ENCODE measurements at places on chromosomes 4 and X. TPM values are rescaled to one million over a fixed set of nuclear protein-coding genes. Genes with fewer than 3 reads are reported as not detected.

TCP11X2 gene
- not detected for total RNA-seq

IL1RAPL1 gene
- total RNA-seq = 15.2 TPM

SASH3 gene
- not detected for total RNA-seq

RWDD4 gene
- 14.8 TPM for total RNA-seq

CD38 gene
- not detected for total RNA-seq

THAP6 gene
- 29.2 TPM for total RNA-seq

MAGT1 gene
- 47.3 TPM for total RNA-seq

BCORL1 gene
- 28.9 TPM for total RNA-seq

USP17L28 gene
- not detected for total RNA-seq

RNF4 gene
- total RNA-seq = 63.8 TPM

PRSS12 gene
- 43.5 TPM for total RNA-seq

- DNase-seq = no peak
These were observed 290.7 kb upstream of the FAM241A start for GRCh38 chr4:111854494-111855087.

DNA sequence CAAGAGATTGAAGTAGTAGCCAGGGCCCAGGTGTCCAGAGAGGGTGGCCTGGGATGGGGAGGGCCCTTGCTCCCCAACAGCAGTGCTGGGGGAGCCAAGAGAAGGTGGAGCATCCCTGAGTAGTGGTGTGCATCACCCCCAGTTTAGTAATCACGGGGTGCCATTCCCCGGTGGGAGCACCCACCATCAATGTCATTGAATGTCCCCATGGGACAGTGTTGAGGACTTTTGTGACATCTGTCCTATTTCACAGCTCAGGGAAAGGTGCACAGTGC lies 4.4 kb upstream of the CPZ start:
- DNase-seq = no peak

- no peak for DNase-seq
These were observed 29.1 kb upstream of the MMAA start for GRCh38 chr4:145589916-145590702.

GRCh38 chr4:82696117-82696860 lies 102.3 kb downstream of the SCD5 start:
- DNase-seq = no peak

DNA sequence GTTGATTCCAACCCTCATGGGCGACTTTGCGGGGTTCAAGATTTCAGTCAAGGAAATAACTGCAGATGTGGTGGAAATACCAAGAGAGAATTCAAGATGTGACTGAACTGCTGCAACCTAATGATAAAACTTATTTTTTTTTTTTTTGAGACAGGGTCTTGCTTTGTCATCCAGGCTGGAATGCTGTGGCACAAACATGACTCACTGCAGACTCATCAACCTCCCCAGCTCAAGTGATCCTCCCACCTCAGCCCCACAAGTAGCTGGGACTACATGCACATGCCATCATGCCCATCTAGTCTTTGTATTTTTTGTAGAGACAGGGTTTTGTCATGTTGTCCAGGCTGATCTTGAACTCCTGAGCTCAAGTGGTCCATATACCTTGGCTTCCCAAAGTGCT lies 19.5 kb upstream of the WDFY3 start:
- DNase-seq = no peak

DNA sequence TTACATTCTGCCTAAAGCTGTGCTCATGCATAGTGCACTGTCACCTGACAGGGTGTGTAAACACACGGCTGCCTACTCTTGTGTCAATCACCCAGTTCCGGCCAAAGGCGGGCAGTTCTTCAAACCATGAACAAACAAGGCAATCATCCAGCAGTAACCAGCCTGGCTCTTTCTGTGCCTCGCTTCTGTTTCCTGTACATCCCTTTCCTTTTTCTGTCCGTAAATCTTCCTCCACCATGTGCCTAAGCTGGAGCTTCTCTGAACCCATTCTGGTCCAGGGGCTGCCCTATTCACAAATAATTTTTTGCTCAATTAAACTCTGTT lies 60.8 kb upstream of the CBR4 start:
- DNase-seq = no peak

DNA sequence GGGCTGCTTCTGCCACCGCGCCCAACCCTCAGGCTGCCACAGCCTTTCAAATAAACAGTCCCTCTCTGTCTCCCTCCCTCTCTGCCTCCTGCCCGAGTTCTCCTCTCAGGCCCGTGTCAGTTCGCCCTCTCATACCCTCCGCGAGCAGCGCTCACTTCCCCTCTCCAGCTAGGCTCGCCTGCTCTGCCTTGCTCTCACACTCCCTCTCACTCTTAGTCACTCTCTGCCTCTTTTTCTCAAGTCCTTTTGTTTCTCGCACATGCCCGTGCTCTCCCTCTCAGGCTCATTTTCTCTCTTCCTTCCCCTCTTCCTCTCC lies 3.2 kb downstream of the EFNB1 start:
- peak; percentile 23 for DNase-seq

DNA sequence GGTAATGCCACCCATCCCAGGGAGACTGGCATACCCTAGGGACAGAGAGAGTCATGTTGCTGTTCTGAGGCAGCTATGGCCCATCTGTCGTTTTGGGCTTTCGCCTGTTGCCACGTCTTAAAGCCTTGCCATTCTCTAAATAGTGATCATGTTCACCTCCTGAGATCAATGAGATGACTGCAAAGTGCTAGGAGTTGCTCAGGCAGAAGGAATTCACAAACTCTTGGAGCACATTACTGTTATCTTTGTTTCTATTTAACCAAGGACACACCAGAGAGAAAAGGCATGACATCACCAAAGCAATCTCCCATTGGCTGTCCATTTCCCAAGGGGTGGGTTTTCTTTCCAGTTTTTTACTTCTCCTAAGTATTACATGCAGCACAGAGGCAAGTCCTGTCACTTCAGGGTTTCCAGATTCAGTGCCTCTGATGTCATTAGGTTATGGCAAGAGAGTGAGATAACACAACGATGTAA lies 37.1 kb upstream of the SETD7 start:
- no peak for DNase-seq

DNA sequence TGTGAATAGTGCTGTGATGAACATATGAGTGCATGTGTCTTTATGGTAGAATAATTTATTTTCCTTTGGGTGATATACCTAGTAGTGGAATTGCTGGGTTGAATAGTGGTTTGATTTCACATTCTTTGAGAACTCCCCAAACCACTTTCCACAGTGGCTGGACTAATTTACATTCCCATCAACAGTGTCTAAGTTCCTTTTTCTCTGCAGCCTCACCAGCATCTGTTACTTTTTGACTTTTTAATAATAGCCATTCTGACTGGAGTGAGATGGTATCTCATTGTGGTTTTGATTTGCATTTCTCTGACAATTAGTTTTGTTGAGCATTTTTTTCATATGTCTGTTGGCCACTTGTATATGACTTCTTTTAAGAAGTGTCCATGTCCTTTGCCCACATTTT lies 29.1 kb downstream of the JADE3 start:
- DNase-seq = no peak

DNA sequence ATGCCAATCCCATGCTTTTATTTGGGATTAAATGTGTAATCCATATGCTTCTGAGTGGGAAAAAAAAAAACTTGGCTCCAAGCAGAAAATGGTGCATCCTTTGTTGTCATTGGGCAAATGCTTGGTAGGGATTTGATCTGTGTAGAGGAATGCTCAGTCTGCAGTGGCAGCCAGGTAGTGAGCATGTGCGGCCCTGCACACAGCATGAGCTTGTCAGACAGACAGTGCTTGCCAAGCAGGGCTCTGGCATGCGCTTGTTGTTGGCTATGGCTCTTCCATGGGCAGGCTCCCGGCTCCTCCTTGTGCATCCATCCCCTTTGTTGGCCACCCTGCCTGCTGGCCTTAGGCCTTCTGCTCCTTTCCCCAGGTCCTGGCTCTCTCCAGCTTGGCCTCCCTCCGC lies 130.3 kb downstream of the GPR143 start:
- no peak for DNase-seq

DNA sequence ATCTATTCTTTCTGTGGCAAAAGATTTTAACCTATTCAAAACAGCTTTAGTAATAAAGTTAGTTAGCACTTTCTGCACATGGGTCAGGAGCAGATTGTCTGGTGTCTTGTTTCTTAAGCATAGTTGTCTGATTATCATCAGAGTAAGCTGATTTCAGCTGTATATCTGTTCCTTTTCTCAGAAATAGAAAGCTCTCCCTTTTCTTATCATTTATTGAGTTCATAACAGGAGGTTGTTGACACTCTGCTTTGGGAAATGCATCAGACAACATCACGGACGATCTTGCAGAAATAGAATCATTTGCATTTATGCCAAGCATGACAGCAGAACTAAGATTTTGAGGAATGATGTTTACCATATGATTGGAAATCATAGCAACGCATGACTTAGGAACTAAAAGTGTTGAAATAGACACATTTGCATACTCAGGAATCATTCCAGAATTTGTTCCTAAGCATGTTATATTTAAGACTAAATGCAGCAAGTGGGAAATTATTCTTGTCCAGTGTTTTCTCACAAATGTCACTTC lies 66.7 kb downstream of the RBMX2 start:
- no peak for DNase-seq

- DNase-seq = no peak
These were observed 10.3 kb downstream of the HADH start for GRCh38 chr4:107999932-108000539.

GRCh38 chr4:41427306-41427882 lies 110.6 kb upstream of the LIMCH1 start:
- DNase-seq = no peak

GRCh38 chr4:160319868-160320260 lies 1217.0 kb downstream of the RAPGEF2 start:
- no peak for DNase-seq

GRCh38 chrX:9609987-9610386 lies 145.1 kb downstream of the TBL1X start:
- DNase-seq = no peak

- DNase-seq = no peak
These were observed 31.2 kb downstream of the PLS3 start for GRCh38 chrX:115591856-115592842.

DNA sequence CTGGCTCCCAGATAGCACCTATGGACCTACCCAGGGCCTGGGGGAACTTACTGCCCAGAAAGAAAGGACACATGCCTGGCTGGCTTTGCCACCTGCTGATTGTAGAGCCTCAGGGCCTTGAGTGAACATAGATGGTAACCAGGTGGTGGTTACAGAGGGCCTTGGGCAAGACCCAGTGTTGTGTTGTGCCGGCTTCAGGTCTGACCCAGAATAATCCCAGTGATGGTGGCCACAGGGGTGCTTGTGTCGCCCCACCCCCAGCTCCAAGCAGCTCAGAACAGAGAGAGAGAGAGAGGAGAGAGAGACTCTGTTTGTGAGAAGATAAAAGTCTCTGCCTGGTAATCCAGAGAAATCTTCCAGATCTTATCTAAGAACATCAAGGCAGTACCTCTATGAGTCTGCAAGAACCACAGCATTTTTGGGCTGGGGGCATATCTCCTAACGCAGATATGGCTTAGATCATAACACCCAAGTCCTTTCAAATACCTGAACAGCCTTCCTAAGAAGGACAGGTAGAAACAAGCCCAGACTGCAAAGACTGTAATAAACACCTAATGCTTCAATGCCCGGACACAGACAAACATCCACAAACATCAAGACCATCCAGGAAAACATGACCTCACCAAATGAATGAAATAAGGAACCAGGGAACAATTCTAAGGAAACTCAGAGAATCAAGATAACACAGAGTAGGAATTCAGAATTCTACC lies 16.3 kb upstream of the RP2 start:
- no peak for DNase-seq

DNA sequence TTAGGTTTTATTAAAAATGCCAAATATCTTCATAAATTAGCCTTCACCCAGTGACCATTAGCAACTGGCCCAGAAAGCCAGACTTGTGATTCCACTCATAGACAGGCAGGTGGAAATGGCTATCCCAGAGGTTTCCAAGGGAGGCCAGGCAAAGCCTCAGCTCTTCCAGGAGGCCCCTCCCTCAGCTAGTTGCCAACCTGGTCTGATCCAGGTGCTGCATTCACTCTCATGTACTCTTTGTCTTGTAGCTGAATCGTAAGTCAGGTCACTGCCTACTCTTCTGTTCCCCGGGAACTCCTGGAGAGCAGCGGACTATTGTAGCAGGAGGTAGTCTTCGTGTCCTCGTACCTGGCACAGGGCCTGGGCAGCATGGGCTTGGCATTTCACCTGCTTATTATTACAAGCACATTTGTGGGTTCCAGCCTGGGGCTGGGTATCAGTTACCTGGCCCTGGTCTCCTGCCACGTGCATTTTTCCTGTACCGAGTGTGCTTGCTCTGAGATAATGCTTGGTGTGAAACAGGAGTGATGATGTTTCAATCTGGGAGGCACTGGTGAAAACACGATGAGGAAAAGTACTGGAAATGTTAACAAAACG lies 101.6 kb downstream of the FAM193A start:
- no peak for DNase-seq

GRCh38 chr4:159353422-159354116 lies 250.7 kb downstream of the RAPGEF2 start:
- no peak for DNase-seq

DNA sequence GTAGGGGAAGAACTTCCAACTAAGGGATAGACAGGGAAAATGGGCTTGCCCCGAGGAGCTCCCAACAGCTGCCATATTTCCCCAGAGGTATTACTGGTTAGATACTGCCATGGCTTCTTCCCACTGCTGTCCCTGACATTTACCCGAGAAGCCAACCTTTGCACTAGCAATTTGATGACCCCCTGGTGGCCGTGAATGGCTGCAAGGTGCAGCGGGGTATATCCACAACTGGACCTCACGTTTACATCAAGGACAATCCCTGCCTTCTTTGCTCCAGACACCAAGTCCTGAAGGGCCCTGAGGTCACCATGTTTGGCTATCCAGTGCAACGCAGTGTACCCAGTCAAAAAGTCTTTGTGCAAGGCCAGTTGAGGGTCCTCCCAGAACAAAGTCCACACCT lies 2.3 kb downstream of the SOWAHB start:
- no peak for DNase-seq

- no peak for DNase-seq
These were observed 37.0 kb upstream of the NSG1 start for GRCh38 chr4:4349867-4350266.

GRCh38 chrX:107804427-107804826 lies 21.2 kb upstream of the MID2 start:
- DNase-seq = no peak

DNA sequence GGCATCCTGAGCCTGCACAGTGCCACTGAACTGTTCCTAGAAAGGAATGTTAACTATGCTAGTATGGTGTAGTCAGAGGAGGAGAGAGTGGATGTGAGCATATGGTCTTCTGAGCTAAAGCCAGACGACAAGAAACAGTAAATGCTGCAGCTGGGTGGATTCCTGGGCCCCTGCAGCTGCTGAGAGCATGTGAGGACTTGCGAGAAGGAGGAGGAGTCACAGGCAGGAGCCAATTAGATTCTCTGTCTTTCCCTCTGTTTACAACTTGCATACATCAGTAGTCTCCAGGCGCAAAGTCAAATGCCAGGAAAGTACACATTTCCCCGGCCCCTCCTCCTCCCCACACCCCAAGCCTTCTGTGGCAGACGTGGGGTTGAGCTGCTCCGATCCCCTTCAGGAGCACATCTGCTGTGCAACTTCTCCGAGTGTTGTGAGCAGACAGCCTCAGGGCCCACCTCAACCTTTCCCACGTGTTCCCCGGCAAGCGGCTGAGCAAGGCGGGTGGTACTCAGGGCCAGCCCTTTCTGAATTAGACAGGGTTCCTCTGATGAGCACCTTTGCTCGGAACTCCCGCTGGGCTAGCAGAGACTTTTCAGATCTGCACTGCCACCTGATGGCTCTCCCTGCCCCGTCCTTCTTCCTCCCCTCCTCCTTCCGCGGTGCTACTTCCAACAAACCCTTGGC lies 108.7 kb upstream of the ATP6AP2 start:
- DNase-seq = no peak

All from mesothelial cell of epicardium (in vitro differentiated cells).